Stimulated activated CD4-positive, alpha-beta T cell treated with anti-CD3 and anti-CD28 coated beads, TNF-alpha, amount 100 ng/mL, for 1 hour (primary cell): ENCODE measurements at places on chromosomes 5 and 9.

DNA sequence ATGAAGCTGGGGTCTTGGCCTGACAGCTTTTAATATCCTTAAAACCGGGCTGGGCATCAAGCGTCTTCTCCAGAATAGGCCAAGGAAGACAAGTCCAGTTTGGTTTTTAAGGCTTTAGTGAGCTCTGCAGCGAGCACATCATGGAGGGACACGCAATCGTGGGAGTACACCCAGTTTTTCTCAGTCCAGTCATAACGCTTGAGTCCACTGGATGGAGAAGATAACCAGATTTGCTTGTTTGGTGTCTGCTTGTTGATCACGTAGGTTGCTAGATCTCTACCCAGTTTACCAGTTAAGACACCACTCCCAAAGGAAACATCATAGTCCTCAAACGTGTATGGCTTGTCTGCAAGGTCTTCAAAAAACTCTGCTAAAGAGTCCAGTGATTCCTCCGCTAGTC, 27.4 kb upstream of the GOLGA1 start:
- DNase-seq: no peak

DNA sequence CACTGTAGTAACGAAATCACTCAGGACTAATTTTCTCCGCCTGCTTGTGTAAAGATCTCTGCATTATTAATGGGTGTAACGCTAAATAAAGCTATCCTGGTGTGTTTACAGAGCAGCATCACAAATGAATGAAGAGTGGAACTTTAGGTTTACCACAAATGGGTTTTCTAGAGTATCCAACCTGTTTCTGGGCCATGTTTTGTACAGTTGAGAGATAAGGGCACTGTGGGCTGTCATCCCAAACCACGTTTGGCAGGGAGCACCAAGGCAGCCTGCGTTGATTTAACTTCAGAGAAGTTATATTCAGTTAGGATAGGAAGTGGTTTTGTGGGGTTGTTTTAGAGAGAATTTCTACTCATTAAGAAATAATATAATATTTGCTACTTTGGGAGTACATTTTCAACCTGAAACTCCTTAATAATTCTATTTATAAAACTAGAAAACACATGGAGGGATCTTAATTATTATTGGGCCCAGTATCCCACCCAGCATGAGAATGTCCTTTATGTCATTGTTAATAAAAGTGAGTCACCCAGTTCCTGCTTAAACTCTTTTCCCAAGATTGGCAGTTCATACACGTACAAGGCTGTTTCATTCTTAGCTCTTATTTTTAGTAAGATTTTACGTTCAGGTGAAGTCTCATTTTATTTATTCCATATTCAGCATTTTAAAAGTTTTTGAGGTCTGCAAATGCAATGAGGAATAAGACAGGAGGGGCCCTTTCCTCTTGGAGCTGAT, 8.0 kb downstream of the KCNN2 start:
- DNase-seq: no peak

- DNase-seq: no peak
These were observed 78.5 kb upstream of the LRRTM2 start for GRCh38 chr5:138953387-138954256.

GRCh38 chr5:15544039-15544438, 44.1 kb downstream of the FBXL7 start:
- no peak for DNase-seq

- no peak for DNase-seq
These were observed 55.4 kb downstream of the TIMD4 start for GRCh38 chr5:156907667-156908066.

GRCh38 chr9:130576176-130576575, 3.2 kb upstream of the FUBP3 start:
- no peak for DNase-seq
